Activated CD8-positive, alpha-beta memory T cell treated with anti-CD3 and anti-CD28 coated beads for 48 hours (primary cell): ENCODE measurements at places on chromosomes 1 and 21.

- DNase-seq: no peak
Observed at GRCh38 chr1:115458426-115459114, 120.5 kb upstream of the NGF start.

GRCh38 chr21:32096411-32096810, 182.4 kb downstream of the MIS18A start:
- DNase-seq: no peak

- DNase-seq: no peak
Observed at GRCh38 chr1:10779841-10780240, 16.6 kb downstream of the CASZ1 start.

- no peak for DNase-seq
Observed at GRCh38 chr1:236998546-236998945, 5.7 kb downstream of the MT1HL1 start.

DNA sequence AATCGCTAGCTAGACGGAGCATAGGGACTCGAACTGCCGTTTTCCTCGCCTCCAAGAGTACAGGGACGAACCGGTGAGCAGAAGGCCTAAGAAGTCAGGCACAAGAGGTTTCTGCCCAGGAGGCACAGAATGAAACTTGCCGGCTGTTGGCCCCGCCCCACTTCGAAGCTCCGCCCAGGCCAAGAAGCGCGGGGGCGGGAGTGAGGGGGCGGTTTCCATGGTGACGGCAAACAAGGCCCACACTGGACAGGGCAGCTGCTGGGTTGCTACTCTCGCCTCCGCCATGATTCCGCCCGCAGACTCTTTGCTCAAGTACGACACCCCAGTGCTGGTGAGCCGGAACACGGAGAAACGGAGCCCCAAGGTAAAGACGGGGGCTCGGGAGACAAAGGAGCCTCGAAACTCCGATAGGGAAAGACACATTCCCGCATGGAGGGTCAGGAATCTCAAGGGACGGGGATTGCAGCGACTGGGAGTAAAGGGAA, at the start of gene DNALI1:
DNALI1 (plus strand) TSS at position 229 of the 485 bp plus-strand sequence; CDS start at position 284, 55 bp downstream.
- no peak for DNase-seq
